ENCODE measurements at places on chromosomes 2 and 18.
A peak's percentile ranks its signal among the peaks of the same experiment; 100 is the strongest.

- no peak for DNase-seq
Observed at GRCh38 chr2:168424971-168425370, 31.1 kb upstream of the CERS6 start.

GRCh38 chr2:55159037-55159651 is 72.9 kb downstream of the CLHC1 start:
- DNase-seq = no peak

- DNase-seq = no peak
Observed at GRCh38 chr2:110852051-110852450, 119.7 kb downstream of the ACOXL start.

DNA sequence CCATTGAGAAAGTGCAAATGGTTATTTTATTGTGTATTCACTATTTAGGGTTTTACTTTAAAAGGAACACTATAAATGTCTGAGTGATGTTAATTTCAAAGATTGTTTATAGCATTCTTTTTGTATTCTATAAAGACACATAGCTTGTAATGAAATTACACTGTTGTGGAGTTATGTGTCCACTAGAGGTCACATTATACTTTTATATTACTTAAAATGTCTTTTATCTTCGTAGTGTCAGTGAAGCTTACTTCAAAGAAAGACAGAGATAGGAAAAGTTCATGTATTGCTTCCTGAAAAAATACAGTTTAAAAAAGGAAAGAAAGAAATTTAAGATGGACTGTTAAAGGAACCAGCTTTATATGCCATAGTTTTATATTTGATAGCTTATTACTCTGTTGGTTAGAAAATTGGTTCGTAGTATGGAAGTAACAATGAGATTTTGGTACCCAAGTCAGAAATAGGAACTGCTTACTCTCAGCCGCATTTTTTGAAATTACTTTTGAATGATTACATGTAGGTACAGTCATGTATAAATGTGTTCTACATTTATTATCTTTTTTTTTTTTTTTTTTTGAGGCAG is 20.5 kb downstream of the APLF start:
- peak; percentile 41 for DNase-seq

DNA sequence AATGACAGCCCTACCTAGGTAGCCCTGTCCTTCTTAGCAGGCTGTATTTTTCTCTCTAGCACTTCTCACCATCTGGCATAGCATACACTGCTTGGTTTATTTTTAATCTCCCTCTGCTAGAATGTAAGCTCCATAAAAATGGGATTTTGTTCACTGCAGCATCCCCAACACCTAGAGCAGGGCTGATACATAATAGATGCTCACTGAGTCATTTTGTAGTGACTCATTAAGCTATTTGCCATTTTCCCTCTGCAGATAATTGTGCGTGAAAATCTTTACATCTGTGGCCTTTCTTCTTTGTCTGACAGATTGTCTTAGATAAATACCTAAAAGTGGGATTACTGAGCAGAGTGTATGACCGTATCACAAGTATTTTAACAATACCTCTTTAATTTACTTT is 82.5 kb downstream of the CERS6 start:
- DNase-seq = no peak

GRCh38 chr2:58155160-58155778 is 85.9 kb downstream of the FANCL start:
- DNase-seq = no peak

DNA sequence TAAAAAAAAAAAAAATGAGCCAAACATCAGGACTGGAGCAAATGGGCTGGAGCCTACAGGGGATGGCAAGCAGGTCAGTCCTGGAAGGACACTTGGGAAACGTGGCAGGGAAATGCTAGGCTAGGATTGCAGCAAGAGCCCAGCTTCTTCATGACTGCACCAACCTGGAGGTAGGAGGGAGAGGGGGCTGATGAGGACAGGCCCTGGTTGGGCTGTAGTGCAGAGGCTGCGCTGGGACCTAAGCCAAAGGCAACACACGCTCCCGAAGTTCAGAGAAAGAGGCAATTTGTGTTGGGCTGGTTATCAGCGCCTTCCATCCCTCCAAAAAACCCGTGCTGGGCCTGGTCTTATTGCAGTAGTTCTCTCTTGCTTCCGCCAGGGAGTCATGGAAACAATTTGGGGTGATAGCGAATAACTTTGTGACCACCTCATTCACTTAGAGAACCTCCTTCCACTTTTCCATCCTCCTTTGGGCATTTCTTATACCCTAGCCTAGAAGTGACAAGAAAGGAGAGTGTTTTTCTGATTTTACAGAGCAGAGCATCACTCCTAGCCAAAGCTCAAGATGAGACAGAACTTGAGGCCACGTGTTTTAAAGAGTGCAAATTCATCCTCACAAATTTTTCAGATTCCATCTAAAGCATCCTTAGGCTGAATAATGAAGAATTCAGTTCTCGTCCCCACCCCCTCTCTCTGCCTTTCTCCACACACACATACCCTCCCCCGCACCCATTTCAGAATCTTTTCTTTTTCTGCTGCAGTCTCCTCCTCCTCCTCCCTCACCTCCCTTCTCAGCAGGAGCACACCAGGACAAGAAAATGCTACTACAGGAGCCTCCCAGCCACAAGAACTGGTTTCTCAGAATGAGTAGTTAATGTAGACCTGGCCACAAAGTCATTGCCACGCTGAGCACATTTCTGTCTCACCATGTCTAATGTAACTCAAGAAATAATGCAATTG is 82.5 kb upstream of the STPG4 start:
- no peak for DNase-seq

DNA sequence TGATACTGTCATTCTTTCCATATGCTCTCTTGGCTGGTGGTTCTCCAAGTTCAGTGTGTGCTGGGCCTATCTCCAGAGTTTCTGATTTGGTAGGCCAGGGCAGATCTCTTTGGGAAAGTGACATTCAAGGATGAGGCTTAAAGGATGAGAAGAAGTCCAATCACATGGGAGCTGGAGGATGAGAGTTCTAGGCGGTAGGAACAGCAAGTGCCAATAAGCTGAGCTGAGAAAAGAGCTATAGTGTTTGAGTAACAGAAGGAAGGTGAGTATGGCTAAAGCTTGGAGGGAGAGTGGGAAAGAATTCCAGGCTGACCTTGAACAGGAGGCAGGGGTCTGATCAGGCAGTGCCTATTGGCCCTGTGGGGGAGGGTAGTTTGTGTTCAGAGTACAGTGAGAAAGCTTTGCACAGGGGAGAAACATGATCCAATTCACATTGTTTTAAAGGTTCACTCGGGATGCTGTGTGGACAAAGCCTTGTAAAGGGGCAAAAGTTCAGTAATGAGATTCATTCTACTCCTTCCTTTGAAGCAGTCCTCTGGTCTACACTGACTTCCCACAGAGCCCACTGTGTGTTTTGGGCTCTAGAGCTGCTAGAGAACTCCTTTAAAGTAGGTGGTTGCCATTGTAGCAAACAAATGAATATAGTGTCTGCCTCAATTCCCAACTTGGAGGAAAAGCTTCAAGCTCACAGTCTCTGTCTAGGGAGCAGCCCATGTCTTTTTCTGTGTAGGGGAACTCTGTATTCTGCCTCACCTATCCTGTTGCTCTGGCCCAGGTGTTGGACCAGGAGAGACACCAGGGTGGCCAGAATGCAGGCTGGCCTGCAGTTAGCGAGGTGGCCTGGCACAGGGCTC is 81.8 kb downstream of the FASTKD2 start:
- DNase-seq = no peak
